ENCODE measurements at places on chromosomes 4 and X.

DNA sequence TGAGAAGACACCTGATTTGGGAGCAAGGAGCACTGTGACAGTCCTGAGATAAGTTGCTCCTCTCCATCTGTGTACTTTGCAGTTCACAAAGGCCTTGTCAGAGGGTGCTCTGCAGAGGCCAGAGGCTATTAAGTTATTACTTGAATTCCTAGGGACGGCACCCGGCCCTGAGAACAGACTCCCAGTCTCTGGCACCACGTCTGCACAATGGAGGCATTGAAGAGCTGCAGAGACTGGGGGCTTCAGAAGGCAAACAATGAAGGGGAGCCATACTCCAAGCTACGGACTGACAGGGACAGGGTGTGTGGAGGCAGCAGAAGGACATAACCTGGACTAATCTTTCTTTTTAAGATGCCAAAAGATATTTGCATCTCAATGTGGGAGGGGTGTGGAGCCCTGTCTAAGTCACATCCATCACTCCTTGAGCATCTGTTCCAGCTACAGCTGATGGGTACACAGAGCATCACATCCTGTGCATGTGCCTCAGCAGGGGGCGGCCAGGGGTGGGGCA is 11.5 kb downstream of the RASGEF1B start:
- no peak for DNase-seq

- no peak for DNase-seq
Measured at GRCh38 chr4:145414841-145415240, 66.8 kb upstream of the SMAD1 start.

DNA sequence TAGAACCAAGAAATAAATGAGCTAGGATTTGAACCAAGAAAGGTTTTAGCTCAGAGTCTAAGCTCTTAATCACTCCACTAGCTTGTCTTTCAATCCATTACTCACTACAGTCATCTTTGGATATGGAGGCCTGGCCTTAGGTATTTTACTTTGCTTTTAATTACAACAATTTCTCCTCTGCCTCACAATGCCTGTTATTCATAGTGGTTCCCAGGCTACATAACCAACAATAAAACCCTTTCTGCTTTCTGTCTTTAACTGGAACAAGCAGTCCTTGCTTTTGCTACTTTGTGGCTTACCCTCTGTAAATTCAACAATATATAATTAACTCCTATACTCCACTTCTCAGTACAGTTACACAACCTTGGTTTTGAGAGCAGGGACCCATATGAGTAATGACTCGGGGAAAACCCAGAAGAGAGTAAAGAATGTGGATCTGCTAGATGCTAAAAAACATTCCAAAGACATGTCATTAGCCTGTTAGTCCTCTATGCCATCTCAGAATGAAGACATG is 94.7 kb upstream of the NAP1L5 start:
- DNase-seq, result no peak

- DNase-seq, result no peak
Measured at GRCh38 chr4:106993827-106994226, 42.3 kb downstream of the DKK2 start.

DNA sequence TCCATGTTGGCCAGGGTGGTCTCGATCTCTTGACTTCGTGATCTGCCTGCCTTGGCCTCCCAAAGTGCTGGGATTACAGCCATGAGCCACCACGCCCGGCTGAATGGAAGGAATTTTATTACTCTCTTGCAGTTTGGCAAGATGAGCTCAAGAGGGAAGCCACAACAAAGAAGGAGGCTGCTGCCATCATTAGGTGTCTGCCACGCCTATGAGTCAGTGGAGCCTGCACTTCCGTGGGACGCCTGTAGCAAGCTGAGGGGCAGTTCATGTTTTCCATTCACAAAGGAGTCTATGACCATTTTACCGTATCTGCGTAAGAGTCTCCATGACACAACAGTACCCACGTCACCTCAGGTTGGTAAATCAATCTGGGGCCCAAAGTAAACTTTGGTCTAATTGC is 51.2 kb upstream of the CHRNA9 start:
- DNase-seq, result no peak

DNA sequence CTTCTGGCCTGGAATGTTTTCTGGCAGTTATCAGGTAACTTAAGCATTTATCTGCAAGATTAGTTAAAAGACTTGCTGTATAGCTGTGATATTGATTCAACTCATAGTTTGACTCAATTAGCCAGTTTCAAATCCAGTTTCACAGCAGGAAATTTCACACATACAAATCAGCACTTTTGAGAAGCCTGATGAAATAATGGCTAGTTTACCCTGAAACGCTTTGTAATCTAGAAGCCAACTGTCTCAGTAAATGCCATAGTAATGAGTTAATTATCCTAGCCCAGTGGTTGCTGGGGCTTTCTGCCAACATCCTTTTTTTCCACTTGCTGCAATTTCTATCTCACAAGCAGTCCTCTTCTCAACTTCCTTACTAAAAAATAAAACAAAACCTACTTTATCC is 53.1 kb downstream of the ARHGEF38 start:
- no peak for DNase-seq

DNA sequence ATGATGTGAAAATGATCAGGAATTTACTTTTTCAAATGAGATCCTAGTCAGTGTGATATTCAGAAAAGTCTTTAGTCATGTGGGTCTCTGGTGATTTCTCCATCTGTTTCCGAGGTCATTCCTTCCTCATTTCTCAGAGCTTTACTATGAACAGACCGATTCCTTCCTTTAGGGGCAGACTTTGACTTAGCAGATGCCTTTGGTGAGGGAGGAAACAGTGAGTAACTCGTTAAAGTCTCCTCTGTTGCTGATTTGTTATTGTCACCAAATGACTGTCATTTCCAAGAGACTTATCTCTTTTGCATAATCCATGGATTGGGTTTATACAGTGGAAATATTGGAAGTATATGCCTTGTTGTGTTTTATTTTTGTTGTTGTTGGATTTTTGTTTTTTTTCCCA is 76.2 kb upstream of the CD99 start:
- DNase-seq, result no peak

GRCh38 chrX:119686087-119686691 is 6.8 kb downstream of the SEPTIN6 start:
- DNase-seq, result no peak

- DNase-seq, result no peak
Measured at GRCh38 chr4:108492816-108493595, 127.4 kb upstream of the RPL34 start.

DNA sequence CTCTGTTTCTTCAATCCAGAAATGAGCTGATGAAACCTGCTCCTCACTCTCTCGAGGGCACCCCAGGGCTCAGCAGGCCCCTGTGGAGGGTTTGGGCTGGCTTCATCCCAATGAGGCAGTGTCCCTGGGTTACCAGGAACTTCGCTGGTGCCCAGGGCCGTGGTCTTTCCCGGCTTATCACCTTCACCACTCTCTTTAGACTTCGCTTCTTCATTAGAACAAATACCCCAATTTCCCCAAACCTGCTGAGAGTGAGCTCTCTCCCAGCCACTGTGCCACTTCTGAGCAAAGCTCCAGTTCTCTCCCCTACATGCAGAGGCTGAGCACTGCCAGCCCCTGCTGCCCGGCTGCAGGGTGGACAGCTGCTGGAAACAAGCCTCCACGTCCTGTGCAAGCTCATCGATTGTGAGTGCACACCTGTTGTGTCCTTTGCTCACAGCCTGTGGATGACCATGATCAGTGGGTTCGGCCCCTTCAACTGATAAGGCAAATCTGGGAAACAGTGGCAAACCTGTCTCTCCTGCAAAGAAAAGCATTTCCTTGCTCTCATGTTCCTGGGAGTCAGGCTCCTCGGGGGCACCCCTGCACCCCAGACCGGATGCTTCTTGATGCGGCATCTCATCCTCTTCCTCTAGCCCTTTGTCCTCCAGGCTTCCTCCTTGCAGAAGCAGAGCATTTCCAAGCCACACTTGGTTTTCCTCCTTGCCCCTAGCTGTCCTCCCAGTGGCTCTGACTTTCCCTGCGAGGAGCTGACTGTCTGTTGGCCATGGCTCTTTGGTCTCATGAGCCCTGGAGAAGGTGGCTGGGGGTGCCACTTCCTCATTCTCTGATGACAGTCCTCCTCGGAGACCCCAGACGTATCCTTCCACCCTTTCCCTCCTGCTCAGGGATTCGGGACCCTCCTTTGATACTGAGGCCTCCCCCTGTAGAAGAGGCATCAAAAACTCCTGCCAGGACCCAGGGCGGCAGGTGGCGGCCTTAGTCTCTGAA is 28.7 kb downstream of the C4orf50 start:
- no peak for DNase-seq

- no peak for DNase-seq
Measured at GRCh38 chrX:107674480-107675364, 46.4 kb downstream of the PRPS1 start.

DNA sequence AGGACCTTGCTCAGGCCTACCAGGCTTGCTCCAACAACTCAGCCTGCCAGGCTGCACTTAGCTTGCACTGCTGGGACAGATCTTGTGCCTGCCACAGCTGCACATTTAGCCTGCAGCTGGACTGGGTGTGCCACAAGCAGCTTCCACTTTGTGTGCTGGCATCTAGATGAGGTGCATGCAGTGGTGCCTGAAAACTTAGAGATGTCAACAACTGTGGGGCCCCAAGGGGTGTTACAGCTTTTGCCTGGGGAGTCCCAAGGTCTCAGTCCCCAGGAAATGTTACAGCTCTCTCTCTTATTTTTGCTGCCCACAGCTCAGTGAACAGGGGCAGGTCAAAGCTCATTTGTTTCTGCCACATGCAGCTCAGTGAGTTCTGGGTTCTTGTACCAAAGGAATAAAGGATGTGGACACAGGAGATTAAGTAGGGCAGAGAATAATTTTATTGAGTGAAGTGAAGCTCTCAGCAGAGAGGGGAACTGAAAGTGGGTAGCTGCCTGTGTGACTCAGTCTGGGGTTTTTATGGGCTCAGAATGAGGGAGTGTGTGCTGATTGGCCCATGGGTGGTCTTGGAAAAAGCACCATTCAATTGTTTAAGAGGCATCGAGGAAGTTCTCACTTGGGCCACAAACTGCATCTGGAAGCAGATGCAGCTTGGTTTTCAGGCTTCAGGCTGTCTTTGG is 828.3 kb downstream of the TECRL start:
- DNase-seq, result no peak

DNA sequence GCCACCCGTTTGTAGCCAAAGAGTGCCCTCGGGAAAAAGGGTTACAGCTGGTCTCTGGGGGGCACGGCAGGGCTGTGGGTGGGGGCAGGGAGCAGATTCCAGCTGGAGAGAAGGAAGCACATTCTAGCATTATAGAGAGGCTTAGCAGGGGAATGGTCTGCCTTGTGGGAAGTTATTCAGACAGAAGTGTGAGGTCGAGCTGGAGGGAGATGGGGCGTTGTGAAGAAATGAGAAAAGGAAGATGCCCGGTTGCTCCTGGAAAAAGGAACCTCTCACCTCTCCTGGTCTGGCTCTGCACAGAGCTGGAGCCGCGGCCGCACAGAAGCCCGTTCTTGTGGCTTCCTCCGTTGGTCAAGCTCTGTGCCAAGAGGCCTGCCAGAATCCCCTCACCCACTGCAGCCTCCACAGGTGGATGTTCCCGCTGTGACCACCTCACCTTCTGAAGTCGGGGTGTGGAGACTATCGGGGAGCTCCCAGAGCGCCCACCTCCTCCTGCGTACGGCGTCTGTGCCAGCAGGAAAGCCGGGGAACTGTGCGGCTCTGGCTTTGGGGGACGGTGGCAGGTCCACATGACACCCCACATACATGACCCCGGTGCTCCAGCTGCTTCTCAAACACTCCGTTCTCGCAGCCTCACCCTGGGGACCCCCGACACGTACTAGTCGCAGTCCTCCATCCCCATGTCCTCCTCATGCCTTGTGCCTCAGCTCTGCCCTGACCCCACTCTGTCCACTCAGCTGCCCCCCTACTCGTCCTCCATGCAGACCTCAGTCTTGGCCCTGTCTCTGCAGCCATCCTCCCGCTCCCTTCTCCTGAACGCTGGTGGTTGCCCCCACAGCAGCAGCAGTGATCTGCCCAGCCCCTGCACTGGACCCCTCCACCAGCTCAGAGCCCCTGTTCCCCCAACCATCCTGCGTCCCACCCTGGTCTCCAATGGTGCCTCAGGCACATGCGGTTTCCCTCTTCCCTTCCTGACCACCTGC is 52.2 kb upstream of the HGFAC start:
- DNase-seq, result no peak

DNA sequence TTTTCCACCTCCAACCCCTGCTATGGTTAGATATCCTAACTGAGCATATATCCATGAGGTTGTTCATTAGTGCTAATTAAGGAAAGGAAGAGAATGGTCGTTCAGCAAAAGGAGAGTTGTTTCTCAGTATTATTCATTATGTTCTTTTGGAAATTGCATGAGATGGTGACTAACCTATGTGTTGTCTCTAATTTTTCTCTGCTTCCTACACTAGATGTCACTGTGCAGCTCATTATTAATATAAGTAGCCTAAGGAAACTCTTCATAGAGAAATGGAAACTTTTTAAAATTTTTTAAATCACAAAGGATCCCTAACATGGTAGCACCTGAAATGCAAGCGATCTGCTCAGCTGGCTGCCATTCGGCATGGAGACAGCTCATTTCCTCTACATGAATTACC is 67.7 kb upstream of the FAM9A start:
- no peak for DNase-seq

- DNase-seq, result no peak
Measured at GRCh38 chr4:34105311-34105710, 2139.0 kb downstream of the ARAP2 start.
